ENCODE measurements at places on chromosomes 1 and 21. TPM values are rescaled to one million over a fixed set of nuclear protein-coding genes. Genes with fewer than 3 reads are reported as not detected.

Gene TEX50
- total RNA-seq: not detected

Gene SLAMF1
- total RNA-seq: 0.22 TPM

Gene CD1D
- total RNA-seq: 0.07 TPM

Gene NGF
- not detected for total RNA-seq

- H3K4me3 ChIP-seq: no peak overlapping the region
- no peak for DNase-seq
- no peak overlapping the region for H3K27ac ChIP-seq
- H3K4me1 ChIP-seq: peaks cover 21% of the 10 kb centered on the region
- H3K36me3 ChIP-seq: no peaks in the 10 kb centered on the region
Observed at GRCh38 chr1:91606546-91607078, 106.0 kb downstream of the CDC7 start.

- peaks cover 38% of the 10 kb centered on the region for H3K27me3 ChIP-seq
- no peak for DNase-seq
- no peak overlapping the region for H3K27ac ChIP-seq
Observed at GRCh38 chr1:112502826-112503225, 5.9 kb upstream of the WNT2B start.
